SW 1271 (cell line): ENCODE measurements at places on chromosomes 7 and 10.
A peak's percentile ranks its signal among the peaks of the same experiment; 100 is the strongest.

DNA sequence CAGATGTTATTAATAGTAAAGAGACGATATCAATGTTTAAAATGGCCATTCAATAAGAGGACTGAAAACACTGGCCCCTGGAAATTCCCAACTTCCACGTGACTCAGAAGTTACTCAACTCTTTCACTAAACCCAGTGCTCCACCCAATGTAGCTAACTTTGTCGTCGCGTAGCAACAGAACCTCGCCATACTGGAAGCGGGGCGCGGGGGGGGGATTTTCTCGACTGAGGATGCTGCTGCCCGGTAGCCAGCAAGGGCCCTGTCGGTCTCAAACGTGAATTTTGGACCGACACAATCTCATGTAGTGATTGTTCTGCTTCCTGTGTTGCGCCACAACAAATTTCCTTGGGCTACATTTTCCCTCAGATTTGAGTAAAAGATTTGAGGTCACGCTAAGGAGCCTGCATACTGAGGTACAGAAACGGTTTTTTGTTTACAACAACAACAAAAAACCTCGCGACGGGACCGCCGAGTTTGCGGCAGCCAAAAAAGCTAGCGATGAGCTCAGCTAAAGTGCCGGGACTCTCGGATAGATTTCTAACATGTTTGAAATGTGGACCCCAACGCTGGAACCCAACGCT, 977 bp upstream of the SFR1 start:
- DNase-seq, result peak; percentile 93

- DNase-seq, result no peak
These were observed 136.3 kb upstream of the ANK3 start for GRCh38 chr10:60525716-60526585.

GRCh38 chr7:95056107-95056739, 148.8 kb downstream of the PPP1R9A start:
- no peak for DNase-seq

DNA sequence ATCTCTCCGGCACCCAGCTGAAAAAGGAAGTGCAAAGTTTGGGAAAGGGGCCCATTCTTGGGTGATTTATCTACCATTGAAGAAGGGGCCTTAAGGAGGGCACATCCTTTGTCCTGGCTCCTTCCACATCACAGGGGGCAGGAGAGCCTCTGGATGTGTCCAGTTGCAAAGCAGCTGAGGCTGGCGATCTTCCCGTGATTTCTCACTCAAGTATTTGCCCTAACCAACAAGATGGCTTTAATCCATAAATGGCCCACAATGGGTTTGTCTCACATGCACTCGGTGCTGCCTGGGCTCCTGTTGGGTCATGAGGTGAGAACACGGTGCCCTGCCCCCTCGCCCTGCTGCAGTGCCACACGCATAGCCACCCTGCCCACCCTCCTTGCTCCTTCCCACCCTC, 14.2 kb upstream of the FRMPD2 start:
- DNase-seq, result no peak

GRCh38 chr10:19958787-19959186, 142.6 kb downstream of the PLXDC2 start:
- no peak for DNase-seq

- DNase-seq, result no peak
These were observed 804.8 kb upstream of the IGFBP3 start for GRCh38 chr7:46725838-46726237.

GRCh38 chr10:100132427-100132826, 50.8 kb upstream of the CPN1 start:
- DNase-seq, result no peak

DNA sequence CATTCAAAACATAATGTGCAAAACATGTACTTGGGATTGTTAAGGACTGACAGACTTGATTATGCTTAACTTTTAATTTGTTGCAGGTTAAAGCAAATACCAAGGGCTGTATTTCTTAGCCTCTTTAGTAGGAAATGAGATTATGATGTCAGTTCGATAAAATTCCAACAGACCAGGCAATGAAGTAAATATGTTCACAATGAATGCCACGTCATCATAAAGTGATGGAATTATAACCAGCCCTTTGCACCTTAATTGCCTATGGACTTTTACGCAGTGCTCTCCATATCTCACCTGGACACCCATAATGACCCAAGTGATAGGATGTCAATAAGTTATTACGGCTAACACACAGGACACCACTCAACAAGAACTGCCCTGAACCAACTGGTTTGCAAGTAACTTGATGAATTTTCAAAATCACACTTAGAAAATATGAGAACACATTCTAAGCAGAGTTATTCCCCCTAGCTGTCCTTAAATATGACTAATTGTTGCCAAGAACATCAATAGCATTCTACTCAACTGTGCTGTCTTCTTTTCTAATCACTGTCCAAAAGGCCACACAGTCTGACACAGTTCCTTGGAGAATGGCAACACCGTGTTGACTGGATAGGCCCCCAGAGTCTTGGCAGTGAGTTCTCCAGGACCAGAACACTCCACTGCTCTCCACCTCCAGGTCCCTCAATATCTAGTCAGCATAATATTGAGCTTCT, 115.0 kb downstream of the CHCHD3 start:
- no peak for DNase-seq

DNA sequence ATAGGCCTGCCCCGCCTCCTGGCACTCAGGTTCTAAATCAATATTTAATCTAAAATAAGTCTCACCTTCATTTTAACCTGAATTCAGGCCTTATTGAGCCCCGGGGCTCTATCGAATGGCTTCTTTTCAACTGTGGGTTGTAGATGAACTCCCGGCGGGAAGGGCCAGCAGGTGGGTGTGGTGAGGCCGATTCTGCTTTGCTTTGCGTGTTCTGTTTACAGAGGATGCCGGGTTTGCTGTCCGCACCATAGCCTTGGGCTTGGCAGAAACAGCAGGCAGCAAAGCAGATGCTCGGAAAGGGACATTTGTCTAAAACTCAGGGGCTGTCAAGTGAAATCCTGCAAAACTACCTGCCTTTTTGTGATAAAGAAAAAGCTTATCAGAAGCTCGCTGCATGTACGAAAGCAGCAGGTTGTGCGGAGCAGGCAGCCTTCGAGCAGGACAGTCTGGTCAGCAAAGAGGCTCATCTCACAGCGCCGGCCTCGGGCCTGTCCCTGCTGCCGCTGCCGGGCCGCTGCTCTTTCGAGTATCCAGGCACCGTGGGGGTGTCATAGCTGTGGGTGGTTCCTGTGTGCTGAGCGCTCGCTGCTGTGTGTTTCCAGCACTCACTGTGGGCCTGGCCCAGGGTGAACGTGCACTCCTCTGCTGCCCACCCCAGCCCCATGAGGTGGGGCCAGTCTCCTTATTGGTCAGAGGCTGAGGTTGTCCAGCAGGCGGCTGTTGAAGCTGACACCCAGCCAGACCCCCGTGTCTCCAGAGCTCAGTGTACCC, 434.8 kb upstream of the FOXK1 start:
- no peak for DNase-seq

- no peak for DNase-seq
These were observed 382.9 kb upstream of the NPVF start for GRCh38 chr7:25611196-25611595.

GRCh38 chr7:101905203-101905865, 87.9 kb downstream of the CUX1 start:
- no peak for DNase-seq

GRCh38 chr10:29056729-29057128, 232.1 kb upstream of the LYZL1 start:
- no peak for DNase-seq

- no peak for DNase-seq
These were observed 78.7 kb upstream of the ARID5B start for GRCh38 chr10:61822781-61823230.

GRCh38 chr7:17184805-17185689, 113.4 kb upstream of the AHR start:
- no peak for DNase-seq

- no peak for DNase-seq
These were observed 756.7 kb downstream of the GATA3 start for GRCh38 chr10:8811201-8811600.

GRCh38 chr7:37235813-37236212, 212.9 kb downstream of the ELMO1 start:
- no peak for DNase-seq

- DNase-seq, result no peak
These were observed 40.2 kb downstream of the ANKRD61 start for GRCh38 chr7:6071406-6071805.

- no peak for DNase-seq
These were observed 156.0 kb downstream of the GLI3 start for GRCh38 chr7:42080841-42081586.

- DNase-seq, result no peak
These were observed 26.5 kb upstream of the PPP1R3A start for GRCh38 chr7:113945018-113945938.

- no peak for DNase-seq
These were observed 1093.6 kb upstream of the AUTS2 start for GRCh38 chr7:68504716-68505115.

DNA sequence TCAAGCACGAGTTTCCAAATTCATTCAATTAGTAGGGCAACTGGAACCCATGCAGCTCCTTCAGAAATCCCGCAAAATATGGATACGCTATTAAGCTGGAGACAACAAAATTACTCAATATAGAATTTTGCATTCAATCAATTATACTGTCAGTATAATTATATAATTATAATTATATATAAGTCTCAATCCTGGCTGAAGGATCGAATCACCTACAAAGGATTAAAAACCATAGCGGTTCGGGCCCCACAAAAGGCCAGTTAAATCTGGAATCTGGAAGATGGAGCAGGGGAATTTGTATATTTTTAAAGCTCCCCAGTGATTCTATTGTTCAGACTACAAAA, 55.7 kb downstream of the FHIP2A start:
- no peak for DNase-seq

DNA sequence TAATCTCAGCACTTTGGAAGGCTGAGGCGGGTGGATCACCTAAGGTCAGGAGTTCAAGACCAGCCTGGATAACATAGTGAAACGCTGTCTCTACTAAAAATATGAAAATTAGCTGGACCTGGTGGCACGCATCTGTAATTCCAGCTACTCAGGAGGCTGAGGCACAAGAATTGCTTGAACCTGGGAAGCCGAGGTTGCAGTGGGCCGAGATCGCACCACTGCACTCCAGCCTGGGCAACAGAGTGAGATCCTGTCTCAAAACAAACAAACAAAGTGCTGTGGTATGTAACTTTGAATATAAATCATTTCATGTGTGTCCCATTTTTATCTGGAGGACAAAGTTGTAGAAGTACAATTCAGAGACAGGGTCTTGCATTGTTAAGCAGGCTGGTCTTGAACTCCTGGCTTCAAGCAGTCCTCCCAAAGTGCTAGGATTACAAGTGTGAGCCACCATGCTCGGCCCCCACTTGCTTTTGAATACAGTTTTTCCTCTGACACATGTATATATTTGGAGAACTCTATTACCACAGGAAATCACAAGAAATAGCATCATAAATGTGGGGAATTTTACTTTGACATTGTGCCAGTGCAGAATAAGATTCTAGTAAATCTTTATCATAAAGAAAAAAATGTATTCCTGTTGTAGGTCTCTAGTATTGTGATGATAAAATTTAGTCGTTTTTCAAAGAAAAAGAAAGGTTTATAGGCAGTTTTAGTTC, 32.6 kb downstream of the PTPN12 start:
- DNase-seq, result no peak

- DNase-seq, result no peak
These were observed 3.1 kb upstream of the ARPC1B start for GRCh38 chr7:99371376-99371920.

GRCh38 chr10:48900371-48900801, 39.3 kb downstream of the LRRC18 start:
- no peak for DNase-seq
